Right forelimb (tissue), 1 donor: ENCODE measurements at places on chromosomes 2 and 18.

- DNase-seq: no peak
Measured at GRCh38 chr18:25873833-25874232, 216.6 kb downstream of the SS18 start.

GRCh38 chr2:145359561-145359960, 839.6 kb upstream of the ZEB2 start:
- DNase-seq: no peak

- no peak for DNase-seq
Measured at GRCh38 chr2:160429248-160430000, 64.2 kb downstream of the RBMS1 start.

GRCh38 chr2:105907184-105907583, 162.5 kb downstream of the NCK2 start:
- DNase-seq: no peak

DNA sequence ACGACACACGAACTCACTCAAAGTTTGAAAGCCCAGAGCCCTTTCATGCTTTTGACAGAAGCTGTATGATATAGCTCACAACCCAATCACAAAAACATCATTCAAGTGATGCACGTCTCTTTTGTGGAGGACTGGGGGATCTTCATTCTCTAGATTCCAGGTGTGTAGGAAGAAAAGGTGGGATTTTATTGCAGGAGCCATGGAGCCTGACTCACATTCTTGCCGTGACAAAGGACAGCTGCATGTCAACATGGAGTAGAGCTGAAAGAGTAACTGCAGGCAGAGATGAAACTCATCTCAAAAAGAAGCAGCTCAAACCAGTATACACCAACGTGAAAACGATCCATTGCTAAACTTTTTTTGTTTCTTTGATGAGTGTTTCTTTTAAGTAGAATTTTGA, 50.9 kb upstream of the PDE1A start:
- DNase-seq: no peak

GRCh38 chr2:20525041-20526035, 78.5 kb downstream of the RHOB start:
- peak; percentile 35 for DNase-seq

- no peak for DNase-seq
Measured at GRCh38 chr2:14306268-14306861, 326.2 kb upstream of the LRATD1 start.

DNA sequence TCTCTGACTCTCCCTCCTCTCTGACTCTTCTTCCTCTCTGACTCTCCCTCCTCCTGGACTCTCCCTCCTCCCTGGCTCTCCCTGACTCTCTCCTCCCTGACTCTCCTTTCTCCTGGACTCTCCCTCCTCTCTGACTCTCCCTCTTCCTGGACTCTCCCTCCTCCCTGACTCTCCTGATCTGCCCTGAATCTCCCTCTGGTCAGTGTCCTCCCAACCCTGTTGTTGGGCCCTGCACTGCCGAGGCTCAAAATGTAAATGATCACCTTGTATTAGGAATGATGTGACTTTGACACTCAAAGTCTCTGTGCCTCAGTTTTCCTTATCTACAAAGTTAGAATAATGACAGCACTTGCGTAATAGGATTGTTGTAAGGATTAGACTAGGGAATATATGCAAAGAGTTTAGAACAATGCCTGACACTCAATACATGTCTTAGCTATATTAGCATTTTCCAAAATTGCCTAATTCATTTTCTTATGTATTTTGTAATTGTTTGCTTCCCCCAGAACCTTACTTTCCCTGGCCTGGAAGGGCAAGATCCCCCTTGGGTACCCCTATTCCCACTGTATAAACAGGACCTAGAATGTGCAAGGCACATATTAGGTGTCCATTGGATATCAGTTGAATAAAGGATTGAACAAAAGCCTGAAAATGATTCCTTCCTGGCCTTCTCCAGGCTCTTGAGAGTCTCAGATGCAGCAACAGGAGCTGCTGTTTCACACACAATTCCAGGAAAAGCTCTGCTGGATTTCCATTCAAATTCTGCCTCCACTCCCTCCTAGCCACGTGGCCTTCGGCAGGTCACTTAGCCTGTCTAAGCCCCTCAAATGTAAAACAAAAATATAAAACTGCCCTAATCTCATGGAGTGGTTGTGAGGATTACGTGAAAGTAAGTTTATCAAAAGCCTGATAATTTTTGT, 170.1 kb downstream of the INHBB start:
- DNase-seq: no peak

DNA sequence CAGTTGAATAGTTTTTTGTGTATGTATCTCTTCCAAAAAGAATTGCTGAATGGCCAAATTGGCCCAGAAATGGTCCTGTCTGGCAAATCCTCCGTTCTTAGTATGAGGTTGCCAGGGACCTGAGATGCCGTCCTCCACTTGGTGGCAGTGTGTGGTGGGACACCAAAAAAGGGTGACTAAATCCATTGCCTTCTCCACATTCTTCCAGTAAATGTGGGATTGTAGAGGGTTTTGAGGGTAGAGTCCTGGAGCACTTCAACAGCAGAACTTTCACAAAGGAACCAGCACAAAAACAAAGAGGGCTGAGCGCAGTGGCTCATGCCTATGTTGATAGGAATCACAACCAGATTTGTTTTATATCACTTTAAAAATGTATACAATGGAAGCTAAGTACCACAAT, 199.9 kb downstream of the BCL2 start:
- no peak for DNase-seq

DNA sequence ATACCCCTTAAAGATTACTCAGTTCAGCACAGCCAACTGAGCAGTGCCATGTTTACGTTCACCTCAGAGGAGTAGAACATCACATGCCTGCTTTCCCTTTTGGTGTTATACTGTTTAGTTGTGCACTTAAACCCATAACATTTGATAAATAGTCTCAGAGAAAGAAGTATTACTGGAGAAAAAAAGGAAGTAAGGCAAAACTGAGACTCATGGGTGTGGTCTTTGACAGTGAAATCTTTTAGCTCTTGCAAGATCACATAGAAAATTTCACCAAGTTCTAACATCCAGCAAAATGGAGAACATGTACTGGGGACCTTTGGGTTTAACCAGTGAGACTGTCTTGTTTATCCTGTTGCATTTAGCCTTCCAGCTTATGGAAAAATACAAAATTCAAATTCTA, 5.6 kb downstream of the TANK start:
- DNase-seq: no peak

- no peak for DNase-seq
Measured at GRCh38 chr2:121819846-121820245, 64.4 kb downstream of the TSN start.

GRCh38 chr2:200845194-200845593, 19.3 kb downstream of the CLK1 start:
- no peak for DNase-seq

GRCh38 chr2:197453914-197454398, 604 bp downstream of the COQ10B start:
- no peak for DNase-seq

DNA sequence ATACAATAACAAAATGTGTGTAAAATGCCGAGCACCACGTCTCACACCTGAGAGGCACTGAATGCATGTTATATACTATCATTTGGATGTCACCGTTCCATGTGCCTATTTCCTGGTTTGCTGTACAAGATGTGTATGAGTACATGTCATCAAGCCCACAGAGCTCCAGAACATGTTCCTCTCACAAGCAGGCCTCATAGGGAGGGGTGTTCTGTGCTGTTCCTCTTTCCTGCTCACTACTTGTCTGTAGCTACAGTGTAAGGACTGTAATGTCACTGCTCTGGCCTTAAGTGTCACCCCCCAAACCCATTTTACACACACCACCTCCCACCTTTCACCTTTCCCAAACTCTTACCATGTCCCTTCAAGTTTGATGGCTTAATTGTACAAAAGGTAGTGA, 1.8 kb downstream of the AFF3 start:
- DNase-seq: no peak

DNA sequence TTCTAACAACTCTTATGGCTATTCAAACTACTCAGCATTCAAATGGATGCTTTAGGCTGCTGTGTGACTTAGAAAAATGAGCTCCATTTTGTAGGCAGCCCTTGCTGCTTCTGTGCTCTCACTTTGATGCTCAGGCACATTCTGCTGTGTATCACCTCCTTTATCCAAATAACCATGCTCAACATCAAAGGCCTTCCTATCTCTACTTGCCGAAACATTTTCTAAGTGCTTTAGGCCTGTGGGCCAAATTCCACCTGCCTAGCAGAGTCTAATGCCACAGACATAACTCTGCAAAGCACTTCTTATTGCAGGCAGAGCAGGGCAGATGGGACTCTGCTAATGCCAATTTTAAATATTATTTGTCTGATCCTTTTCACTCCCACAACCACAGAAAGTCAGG, 397.4 kb downstream of the RND3 start:
- DNase-seq: no peak

GRCh38 chr2:22530131-22530530, 854.8 kb upstream of the KLHL29 start:
- no peak for DNase-seq

GRCh38 chr2:96495982-96496629, 9.1 kb downstream of the NEURL3 start:
- DNase-seq: no peak

DNA sequence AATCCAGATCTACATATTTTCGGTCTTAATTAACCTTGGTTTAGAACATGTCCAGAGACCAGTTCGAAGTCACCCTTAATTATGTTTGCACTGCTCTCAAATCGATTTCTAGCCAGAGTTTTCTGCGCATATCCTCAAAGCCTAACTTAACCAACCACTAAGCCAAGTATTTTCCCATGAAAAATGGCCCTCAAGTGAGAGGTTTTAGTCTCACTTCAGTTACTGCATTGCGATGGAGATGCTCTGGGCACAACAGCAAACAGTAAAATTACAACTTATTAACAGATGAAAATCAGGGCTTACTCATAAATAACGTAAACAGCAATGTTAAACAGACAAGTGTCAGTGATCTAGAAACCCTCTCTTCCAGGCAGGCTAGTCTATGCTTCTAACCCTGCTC, 4.5 kb downstream of the RTN4 start:
- no peak for DNase-seq

GRCh38 chr2:138763971-138764370, 16.2 kb downstream of the NXPH2 start:
- no peak for DNase-seq

GRCh38 chr2:167196461-167197252, 308.4 kb downstream of the XIRP2 start:
- DNase-seq: peak; percentile 50

GRCh38 chr18:9631814-9632496, 17.6 kb upstream of the PPP4R1 start:
- no peak for DNase-seq

DNA sequence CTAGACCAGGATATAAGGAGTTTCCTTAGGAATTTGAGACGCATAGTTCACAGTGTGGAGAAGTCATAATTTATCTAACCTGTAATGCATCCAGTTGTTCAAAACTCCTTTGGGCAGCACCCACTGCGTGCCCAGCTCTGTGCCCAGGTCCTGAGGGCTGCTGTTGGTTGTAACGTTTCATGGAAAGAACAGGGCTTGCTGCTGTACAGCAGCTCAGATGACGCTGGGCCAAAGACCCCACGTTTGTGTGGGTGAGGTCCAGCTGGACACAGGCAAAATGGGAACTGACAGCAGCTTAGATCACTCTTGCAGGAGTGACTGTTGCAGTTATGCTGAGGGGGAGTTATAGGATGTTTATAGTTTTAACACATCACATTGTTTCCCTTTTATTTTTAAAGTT, 30.0 kb upstream of the HS6ST1 start:
- DNase-seq: no peak

DNA sequence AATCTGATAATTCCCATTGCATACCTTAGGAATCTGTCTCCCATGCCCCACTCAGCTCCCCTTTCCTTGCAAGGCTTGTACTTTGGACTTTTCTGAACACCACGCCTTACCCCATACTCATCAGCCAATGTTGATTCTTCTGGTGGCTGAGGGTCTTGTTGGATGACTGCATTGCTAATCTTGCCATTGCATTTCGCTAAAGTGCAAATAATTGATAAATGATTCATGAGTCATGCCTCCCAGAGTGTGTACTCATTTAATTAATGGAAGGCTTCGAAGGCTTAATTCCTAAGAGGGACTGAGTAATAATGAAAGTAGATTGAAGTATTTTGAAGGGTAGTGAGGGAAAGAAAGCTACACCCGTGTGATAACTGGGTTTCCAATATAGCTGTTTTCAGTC, 28.0 kb upstream of the PPP1R1C start:
- no peak for DNase-seq

- DNase-seq: no peak
Measured at GRCh38 chr18:41462946-41463345, 492.1 kb upstream of the PIK3C3 start.

DNA sequence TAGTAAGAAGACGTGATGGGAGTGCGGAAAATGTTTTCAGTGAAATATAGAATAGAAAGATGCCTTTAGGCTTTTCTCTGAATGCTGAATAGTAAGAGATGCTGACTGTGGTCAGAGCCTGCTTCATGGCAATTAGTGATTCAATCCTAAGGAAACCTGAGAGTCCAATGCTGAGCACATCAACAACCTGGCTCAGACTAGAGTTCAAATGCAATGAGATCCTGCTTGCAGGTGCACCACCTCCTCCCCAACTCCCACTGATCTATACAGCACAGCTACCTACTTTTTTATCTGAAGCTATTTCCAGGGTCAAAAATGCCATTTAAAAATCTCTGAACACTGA, 65.4 kb downstream of the AAK1 start:
- DNase-seq: no peak

DNA sequence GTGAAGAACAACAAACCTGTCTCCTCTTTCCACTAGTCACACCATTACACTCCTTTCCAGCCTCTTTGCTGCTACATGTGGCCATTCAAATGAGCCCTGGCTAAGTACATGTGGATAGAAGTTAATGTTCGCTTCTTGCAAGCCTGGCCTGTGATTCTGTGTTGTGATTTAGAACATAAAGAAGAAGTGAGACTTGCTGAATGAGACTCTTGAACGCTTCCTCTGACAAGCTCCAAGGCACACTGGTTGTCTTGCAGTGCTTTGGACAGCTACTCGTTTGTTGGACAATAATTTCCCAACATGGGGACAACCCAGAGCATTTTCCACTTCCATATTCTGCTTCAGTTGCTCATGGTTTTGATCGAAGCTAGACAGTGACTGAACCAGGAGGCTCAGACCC, 57.3 kb downstream of the CCDC74A start:
- DNase-seq: no peak

DNA sequence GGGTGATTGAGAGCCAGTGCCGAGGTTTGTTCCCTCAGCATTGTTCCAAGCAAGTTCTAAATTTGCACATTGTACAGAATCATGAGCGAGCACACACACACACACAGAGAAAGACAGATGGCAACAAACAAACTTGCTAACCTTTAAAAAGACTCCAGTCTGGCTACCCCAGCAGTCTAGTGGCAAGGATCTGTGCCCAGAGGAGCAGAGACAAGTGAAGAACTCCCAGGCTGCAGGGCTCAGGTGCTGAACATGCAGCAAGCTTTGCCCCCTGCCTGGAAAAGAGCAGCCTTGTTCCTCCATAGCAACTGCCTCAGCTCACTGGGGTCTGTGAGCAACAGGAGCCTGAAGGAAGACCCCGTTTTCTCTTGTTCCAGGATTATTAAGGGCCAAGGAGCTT, 169.2 kb upstream of the CCDC68 start:
- DNase-seq: no peak

DNA sequence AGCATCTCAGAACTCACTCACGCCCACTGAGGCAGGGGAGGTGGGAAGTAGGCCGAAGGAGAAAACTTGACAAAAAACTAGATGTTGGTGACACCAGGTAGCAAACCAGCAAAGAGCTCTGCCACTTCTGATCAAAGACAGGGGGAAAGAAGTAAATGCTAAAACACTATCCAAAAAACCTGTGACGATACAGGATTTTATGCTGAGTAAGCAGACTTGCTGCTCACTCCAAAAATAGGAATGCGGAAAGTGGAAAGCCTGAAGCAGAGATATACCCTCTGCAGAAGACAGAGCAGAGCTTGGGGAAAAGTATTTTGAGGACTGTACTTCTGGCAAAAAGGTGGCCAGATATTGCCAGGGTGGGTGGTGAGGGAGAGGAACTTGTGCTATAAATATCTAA, 73.3 kb upstream of the YPEL5 start:
- no peak for DNase-seq
